ENCODE measurements at places on chromosomes 7 and 10. TPM values are rescaled to one million over a fixed set of nuclear protein-coding genes. Genes with fewer than 3 reads are reported as not detected.

- no peak for DNase-seq
Observed at GRCh38 chr10:94225589-94225988, 137.2 kb downstream of the NOC3L start.

The XRCC2 gene
- total RNA-seq: 1.6 TPM

- no peak for DNase-seq
Observed at GRCh38 chr7:36144189-36144588, 8.9 kb upstream of the EEPD1 start.

GRCh38 chr7:66837007-66837406 is 84.0 kb upstream of the TMEM248 start:
- DNase-seq: no peak

The FKBP6 gene
- not detected for total RNA-seq

DNA sequence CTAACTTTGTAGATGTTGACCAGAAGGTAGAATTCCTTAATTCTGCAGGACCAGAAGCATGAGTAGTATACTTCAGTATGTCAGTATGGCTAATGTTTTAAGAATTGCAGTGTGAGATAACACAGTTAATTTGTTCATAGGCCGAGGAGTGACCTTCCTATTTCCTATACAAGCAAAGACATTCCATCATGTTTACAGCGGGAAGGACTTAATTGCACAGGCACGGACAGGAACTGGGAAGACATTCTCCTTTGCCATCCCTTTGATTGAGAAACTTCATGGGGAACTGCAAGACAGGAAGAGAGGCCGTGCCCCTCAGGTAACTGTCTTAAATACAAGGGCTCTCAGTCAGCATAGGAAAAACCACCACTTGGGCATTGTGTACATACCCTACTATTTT is 7.2 kb downstream of the DDX21 start:
- no peak for DNase-seq

DNA sequence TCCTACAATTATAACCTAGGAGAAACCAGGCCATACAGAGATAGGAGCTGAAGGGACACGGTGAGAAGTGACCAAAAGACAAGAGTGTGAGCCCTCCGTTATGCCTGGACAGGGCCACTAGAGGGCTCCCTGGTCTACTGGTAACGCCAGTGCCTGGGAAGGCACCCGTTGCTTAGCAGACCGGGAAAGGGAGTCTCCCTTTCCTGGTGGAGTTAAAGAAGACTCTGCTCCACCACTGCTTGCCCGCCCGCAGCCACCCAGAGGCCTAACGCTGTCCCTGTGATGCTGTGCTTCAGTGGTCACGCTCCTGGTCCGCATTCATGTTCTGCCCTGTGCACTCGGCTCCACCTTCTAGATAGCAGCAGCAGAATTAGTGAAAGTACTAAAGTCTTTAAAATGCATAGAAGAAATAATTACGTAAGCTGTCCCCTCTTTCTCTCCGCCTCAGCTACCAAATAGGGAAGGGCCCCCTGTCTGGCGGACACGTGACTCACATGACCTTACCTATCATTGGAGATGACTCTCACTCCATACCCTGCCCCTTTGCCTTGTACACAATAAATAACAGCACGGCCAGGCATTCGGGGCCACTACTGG is 34.8 kb downstream of the GRID2IP start:
- peak; percentile 57 for DNase-seq

DNA sequence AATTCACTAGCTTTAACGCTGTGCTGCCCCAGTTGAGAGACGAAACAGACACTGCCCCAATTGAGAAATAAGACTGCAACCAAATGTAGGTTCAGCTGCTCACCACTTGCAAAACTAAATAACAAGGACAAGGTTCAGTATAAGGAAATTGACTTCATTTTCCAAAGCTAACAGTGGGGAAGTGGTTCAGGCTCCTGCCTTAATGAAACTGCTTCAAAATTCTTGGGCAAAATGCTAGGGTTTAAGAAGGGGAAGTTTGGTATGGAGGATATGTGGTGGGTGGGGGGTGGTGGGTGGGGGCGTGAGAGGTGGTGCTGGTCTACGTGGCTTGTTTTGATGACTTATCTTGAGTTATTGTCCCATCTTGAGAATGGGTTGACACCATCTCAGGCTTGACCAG is 21.8 kb downstream of the MRPL32 start:
- no peak for DNase-seq

GRCh38 chr10:79407811-79408795 is 37.3 kb downstream of the ZCCHC24 start:
- peak; percentile 44 for DNase-seq

The AGR3 gene
- not detected for total RNA-seq

The ANK3 gene
- total RNA-seq: 21.1 TPM

GRCh38 chr10:18527687-18528086 is 123.7 kb downstream of the NSUN6 start:
- DNase-seq: no peak

The ADD3 gene
- total RNA-seq: 127 TPM

DNA sequence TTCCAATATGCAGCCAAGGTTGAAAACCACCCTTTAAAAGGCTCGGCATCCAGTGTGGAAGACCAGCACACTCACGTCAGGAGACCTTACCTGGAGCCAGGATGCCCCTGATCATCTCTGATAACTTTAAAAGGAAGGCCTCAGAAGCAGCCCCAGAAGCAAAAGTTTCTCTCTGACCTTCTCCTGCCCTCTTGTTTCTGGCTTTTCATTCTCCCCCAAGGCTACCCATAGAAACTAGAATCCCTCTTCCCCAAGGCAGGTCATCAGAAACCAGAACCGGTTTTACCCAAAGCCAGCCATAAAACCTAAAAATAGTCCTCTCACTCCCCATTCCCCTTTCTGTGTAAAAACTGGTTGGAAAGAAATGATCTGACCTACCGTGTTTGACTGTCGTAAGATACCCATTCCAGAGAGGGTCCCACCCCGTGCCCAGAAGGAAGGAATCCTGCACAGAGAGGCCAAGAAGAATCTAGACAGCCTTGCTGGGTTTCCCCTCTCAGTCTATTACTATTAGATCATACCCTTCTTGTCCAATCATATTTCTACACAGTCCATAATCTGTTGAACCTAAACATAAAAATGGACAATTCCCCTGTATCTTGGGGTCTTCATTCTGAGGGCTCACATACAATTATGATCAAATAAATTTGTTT is 17.5 kb upstream of the TSPAN14 start:
- DNase-seq: no peak

- no peak for DNase-seq
Observed at GRCh38 chr10:86678999-86679792, 10.9 kb downstream of the LDB3 start.

The SEMA3A gene
- total RNA-seq: 31.3 TPM

DNA sequence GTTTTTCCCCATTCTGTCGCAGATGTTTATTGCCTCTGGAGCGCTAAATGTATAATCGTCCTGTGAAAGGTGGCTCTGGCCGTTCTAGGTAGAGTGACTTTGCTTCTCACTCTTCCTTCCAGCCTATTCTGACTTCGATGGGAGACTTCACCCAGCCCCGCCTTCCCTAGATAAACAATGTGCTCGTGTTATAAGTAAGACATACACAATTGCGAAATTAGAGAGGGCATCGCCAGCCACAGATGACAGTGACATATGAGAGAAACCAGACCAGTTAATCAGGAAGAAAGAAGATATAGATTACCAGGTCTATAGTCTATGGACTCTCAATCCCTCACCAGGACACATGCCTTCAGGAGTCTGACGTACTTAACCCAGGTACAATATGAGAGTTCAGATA is 1050.5 kb upstream of the AUTS2 start:
- DNase-seq: no peak

GRCh38 chr10:1309617-1310270 is 253.6 kb downstream of the WDR37 start:
- no peak for DNase-seq
